Esophagus squamous epithelium (tissue), 5 donors: ENCODE measurements at places on chromosomes 6 and 20.

- no peak for DNase-seq
Observed at GRCh38 chr6:139149383-139149782, 14.5 kb downstream of the HECA start.

GRCh38 chr20:48621376-48622078 lies 206.3 kb downstream of the PREX1 start:
- no peak for DNase-seq

GRCh38 chr6:155200012-155200411 lies 63.8 kb upstream of the CLDN20 start:
- DNase-seq: no peak

DNA sequence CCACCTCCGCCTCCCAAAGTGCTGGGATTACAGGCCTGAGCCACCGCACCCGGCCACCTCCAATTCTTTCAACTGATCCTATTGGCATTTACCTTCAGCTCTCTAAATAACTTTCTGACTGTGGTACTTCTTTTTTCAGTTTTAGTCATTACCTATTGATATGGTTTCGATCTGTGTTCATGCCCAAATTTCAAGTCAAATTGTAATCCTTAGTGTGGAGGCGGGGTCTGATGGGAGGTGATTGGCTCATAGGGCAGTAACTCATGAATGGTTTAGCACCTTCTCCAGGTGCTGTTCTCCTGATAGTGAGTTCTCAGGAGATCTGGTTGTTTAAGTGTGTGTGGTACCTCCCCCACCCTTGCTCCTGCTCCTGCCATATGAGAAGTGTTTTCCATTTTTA lies 140.9 kb downstream of the LPA start:
- no peak for DNase-seq

DNA sequence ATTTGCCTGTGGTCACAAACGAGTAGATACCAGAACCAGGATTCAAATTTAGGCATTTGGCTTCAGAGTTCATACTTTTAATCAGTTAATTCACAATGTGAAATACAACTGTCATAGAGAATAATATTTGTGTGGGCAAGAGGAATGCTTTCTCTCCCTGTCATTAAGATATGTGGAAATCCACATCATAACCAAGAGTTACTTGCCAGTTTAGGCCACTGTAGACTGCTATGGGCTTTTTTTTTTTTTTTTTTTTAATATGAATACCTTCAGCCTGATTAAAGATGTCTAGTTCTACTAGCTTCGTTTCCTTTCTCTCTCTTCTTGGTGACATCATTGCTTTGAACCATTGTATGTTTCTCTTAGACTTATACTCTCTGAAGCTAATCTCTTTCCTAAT lies 244.9 kb downstream of the ZFAND3 start:
- DNase-seq: no peak

DNA sequence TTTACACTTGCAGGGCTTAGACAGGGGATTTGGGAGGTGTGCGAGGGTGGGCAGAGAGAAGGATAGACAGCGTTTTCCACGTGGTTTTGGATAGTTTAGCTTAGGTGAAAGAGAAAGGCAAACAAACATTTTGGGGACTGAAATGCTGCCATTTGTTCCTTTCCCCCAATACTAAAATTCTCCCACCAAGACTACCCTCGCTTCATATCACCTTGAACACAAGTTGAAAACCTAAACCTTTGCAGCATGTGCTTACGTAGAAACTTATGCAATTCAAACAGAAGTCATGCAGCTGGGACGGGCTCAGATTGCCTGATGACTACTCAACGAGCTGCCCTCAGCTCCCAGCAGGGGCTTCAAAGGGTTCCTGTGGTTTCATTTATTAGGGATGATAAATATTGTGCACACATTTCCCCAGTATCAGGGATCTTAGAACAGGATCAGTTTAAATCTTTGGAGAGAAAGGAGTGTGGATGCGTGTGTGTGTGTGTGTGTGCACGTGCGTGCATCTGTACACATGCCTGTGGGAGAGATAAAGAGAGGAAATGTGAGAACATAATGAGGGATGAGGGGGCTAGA lies 77.3 kb downstream of the SLC22A23 start:
- no peak for DNase-seq

DNA sequence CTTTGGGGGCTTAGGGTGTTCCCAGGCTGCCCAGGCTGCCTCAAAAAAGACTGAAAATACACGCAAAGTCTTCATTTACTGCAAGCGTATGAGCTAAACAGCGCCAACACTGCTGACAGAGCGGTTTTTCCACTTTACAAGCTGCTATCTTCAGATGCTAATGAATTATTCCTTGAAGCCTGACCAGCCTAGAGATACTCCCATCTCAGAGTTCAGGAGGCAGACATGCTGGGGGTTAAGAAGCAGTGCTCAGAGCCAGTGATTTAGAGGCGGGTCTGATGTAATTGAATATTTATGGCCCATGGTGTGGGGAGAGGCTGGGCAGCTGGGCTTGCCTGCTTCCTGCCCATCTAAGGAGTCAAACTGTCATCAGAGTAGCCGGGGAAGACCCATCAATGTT lies 241.4 kb downstream of the SLC24A3 start:
- DNase-seq: no peak

DNA sequence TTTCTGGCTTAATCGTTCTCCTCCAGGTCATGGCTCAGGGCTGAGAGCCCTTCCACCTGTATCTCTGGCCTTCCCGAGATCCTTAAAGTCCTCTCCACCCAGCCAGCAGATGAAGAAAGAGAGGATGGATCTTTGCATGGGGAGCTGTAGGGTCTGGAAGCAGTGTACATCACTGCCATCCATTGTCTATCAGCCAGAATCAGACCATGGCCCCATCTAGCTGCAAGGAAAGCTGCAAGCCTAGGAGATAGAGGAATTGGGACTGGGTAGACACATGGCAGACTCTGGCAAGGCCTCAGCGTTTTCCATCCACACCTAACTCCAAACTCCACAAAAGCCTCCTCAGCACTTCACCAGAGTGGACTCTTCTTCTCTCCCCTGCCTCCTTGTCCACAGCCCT lies 113.8 kb upstream of the MAFB start:
- no peak for DNase-seq

DNA sequence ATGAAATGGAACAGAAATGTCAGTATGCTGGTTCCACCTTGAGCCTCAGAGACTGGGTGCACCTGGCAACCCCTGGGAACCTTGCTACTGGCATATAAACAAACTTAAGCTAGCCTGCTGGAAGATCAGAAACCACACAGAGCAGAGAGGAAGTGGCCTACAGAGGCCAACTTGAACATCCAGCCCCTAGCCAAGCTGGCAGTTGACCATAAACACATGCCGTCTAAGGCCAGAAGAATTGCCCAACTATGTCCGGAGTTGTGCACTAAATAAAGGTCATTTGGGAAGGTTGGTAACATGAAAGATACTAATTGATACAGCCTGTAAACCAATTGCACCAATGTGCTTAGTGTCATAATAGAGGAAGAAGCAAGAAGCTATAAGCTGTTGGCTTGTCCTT lies 266.6 kb upstream of the BTBD3 start:
- DNase-seq: no peak

- DNase-seq: no peak
Observed at GRCh38 chr6:121951918-121952379, 447.5 kb upstream of the HSF2 start.

DNA sequence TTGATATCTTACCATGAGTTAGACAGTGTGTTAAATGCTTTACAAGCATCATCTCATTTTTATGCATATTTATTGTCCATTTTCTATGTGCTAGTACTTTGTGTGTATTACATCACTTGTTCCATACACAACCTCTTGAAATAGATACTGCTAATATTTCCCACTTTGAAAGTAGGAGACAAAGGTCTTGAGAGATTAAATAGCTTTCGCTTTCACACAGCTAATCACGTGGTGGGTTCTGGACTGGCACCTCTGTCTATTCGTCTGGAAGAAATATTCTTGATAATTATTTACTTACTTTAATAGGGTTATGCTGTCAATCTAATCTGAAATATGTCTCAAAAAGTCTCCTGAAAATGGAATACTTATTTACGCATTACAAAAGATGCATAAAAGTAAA lies 30.2 kb downstream of the EPHA7 start:
- no peak for DNase-seq

- no peak for DNase-seq
Observed at GRCh38 chr6:10166031-10166430, 248.8 kb downstream of the TFAP2A start.

DNA sequence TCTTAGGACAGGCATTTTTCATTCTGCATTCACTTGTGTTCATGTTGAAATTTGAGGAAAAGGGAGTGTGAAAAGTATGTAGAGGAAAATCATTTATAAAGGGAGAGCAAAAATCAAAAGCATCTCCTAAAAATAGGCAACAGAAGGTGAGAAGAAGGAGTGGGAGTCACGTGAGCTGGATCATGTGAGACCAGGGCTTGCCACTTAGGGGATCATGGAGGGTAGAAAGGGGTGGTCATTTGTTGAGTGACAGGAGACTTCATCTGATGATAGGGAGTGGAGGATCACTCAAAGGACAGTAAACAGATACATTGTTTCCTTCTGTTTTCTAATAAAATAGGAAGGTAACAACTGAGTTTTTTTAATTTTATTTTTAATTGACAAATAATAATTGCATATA lies 17.1 kb downstream of the RBM24 start:
- DNase-seq: no peak

- DNase-seq: no peak
Observed at GRCh38 chr20:49318430-49319207, 40.8 kb upstream of the ZNFX1 start.

DNA sequence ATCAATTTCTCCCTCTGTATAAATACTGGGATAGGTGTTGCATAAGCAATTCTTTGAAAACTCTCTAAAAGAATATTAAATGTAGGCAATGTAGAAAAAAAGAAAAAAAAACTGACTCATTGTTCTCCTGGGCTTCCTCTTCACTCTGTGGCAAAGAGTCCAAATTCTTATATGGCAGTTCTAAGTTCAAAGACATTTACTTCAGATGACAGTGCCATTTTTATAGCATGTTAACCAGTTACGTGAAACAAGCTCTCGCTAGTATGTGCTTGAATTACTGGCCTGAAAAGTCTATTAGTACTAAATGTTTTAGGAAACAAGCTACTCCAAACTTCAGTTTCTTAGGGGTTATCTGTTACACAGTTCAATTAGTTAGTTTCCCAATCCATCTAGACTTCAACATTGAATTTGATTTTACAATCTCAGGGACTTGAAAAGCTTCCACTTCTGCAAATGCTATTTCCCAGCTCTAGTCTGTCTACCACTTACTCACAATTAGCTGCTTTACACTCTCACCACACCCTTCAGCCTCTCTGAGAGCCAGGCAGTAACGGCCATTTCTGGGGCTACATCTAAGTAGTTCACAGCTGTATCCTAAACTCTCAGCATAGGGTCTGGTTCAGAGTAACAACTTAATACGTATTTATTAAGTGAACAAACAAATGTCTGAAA lies 100.4 kb downstream of the OGFRL1 start:
- no peak for DNase-seq

DNA sequence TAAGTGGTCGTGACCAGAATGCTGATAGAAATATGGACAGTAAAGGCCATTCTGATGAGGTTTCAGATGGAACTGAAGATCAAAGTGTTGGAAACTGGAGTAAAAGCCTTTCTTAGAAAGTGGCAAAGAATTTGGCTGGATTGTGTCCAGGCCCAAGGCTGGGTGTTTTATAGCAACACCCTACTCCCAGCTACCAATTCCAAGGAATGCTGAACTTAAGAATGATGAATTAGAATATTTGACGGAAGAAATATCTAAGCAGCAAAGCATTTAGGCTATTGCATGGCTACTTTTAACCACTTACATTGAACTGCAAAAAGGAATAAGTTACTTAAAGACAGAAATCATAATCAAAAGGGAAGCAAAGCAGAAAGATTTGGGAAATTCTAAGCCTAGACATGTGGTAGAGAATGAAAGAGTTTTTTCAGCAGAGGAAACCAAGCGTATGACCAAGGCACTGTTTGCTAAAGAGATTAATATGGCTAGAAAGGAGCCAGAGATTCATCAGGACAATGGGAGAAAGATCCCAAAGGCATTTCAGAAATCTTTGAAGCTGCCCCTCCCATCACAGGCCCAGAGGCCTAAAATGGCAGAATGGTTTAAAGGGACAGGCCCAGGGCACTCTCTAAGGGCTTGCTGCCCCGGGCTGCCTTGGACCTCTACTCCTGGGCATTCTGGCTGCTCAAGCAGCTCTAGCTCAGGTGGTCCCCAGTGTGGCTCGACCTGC lies 25.8 kb downstream of the SDHAF4 start:
- no peak for DNase-seq

- DNase-seq: peak; percentile 84
Observed at GRCh38 chr20:34111702-34112599, at the start of gene EIF2S2. Gene EIF2S2 (minus strand): TSS chr20:34112243. CDS start chr20:34112110, 133 bp downstream.

DNA sequence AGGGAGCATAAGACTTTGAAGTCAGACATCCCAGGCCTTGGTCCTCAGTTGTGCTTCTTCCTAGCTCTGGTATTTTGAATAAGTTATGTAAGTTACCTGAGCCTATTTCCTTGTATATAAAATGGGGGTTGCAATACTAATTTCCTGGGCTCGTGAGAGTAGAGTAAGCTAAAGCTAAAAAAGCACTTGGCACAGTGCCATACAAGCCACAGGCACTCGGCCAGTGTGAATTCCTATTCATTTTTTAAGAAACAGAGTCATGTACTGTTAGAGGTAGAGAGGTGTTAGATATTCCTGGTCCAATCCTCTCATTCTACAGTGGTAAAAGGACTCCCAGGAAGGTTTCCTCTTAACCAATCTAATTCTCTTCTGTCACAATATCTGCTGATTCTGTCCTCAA lies 79.6 kb upstream of the EPB41L1 start:
- DNase-seq: no peak

GRCh38 chr6:38427492-38428210 lies 212.1 kb downstream of the BTBD9 start:
- DNase-seq: no peak

DNA sequence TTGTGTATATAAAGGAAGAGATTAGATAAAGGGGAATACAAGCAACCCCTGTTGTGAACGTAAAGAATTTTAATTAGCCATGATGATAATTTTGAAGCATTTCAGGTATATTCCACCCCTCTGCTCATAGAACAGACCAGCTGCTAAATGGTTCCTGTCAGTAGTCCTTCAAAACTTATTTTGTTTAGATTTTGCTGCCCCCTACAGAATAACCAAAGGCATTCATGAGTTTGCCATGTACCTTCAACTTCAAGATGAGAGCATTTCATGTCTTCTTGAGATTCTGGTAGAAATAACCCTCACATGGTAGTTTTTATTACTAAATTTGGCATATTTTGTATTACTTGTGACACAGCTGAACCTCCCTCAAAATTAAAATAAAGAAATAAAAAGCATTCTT lies 1586.7 kb downstream of the HACE1 start:
- no peak for DNase-seq
